ENCODE measurements at places on chromosomes 2 and 18.
A peak's percentile ranks its signal among the peaks of the same experiment; 100 is the strongest.

DNA sequence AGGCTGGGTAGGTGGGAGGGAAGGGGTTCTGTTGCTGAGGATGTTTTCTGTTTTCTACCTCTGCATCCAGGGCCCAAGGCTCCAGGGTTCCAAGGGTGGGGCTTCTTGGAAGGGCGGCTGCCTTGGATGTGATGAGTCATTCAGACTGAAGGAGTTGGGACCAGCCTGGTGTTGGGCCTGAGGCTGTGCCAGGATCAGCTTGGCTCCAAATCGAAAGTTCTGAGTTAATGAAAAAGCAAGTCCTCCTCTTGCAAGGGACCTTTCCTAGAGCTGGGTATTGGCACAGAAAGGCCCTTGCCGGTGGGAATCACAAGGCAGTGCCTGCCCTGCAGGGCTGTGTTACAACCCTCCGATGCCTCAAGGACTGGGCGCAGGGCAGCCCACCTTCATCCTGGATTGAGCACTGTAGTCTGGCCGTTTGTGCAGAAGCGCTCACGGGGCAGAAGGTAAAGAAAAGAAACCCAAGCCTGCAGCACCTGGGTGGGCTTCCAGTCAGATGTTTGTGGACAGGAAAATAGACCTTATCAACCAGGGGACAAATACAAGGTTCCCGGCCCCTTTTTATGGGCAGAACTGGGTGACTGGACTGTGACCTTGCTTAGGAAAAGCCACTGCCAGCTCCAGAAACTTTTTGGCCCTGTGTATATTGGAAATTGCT lies 52.5 kb upstream of the MCFD2 start:
- no peak overlapping the region for H3K4me3 ChIP-seq
- no peaks in the 10 kb centered on the region for H3K27me3 ChIP-seq
- no peak overlapping the region for H3K27ac ChIP-seq

DNA sequence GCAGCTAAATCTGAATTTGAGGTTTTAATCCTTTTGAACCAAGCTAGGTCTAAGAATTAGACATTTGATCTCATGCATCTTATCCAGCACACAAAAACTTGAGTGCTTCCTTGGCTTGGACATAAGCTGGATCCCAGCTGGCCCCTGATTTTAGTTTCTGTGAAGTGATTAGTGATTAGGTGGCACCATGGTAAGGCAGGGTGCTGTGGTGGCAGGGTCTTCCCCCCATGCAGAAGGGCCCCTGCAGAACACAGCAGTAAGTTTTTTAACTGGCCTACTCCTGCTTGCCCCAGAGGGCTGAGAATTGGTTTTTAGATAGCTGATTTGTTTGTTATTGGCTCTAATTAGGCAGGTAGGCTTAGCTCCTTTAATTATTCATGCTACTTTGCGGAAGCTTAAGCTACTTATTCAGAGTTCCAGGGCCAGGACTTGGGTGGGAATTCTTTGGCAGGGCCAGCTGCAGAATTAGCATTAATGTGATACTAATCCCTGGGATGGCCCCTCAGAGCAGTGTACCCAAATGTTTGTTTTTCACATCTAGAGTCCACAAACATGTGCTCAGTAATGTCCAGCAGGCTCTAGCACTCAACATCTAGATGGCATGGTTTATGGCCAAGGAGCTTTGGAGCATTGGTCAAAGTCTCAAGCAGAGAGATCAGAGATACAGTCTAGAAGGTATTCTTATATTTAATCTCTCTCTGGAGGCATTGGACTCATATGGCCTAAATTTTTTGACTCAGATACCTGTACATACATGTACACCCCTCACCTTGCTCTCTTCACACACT lies 99.6 kb downstream of the FMNL2 start:
- DNase-seq = no peak
- H3K4me3 ChIP-seq = no peak overlapping the region
- H3K27me3 ChIP-seq = peaks cover 3% of the 10 kb centered on the region
- no peaks in the 10 kb centered on the region for H3K4me1 ChIP-seq
- no peak overlapping the region for H3K27ac ChIP-seq

- H3K36me3 ChIP-seq = no peaks in the 10 kb centered on the region
- DNase-seq = no peak
- H3K27ac ChIP-seq = no peak overlapping the region
These were observed 893.9 kb downstream of the SUCLG1 start for GRCh38 chr2:83565181-83565580.

DNA sequence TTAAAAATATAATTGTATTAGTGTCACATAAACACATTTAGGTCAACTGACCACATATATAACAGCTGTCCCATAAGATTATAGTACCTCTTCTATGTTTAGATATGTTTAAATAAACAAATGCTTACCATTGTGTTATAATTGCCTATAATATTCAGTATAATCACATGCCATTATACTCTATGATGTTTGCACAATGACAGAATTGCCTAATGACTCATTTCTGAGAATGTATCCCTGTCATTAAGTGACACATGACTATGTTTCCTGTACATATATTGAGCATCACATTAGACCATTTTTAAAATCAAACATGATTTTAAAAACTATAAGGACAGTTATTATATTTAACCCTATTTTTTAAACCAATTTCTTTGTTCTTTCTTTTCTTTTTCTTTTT lies 89.8 kb downstream of the HS6ST1 start:
- peaks cover 5% of the 10 kb centered on the region for H3K4me1 ChIP-seq
- peaks cover 17% of the 10 kb centered on the region for H3K27me3 ChIP-seq
- H3K27ac ChIP-seq = no peak overlapping the region
- no peaks in the 10 kb centered on the region for H3K36me3 ChIP-seq

GRCh38 chr2:3885629-3886628 lies 182.6 kb downstream of the DCDC2C start:
- no peaks in the 10 kb centered on the region for H3K36me3 ChIP-seq
- H3K4me1 ChIP-seq = no peaks in the 10 kb centered on the region
- DNase-seq = no peak
- peaks cover 2% of the 10 kb centered on the region for H3K27me3 ChIP-seq
- no peak overlapping the region for H3K27ac ChIP-seq

- no peak overlapping the region for H3K27ac ChIP-seq
- no peak overlapping the region for H3K4me3 ChIP-seq
- no peaks in the 10 kb centered on the region for H3K4me1 ChIP-seq
- H3K27me3 ChIP-seq = no peaks in the 10 kb centered on the region
- DNase-seq = no peak
These were observed 124.6 kb downstream of the LRATD1 start for GRCh38 chr2:14756981-14757657.

DNA sequence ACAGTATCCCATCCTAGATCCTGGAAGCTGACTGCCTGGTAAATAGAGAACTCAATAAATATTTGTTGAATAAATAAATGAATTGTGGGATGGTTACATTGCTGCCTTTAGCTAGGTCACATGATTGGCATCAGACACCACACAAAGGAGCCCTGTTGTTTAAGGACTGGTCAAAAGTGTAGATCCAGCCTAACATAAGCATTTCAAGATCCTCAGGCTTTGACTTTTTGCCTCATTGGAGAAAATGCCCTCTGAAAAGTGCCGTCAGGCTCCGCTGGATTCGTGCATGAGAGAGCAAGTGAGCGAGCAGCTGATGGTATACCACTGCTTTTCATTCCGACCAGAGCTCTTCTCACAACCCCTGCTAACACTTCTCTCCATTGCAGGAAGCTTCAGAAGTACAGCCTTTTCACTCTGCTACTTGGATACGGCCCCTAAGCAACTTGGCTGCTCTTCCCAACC lies 1.3 kb upstream of the ZNF24 start:
- no peaks in the 10 kb centered on the region for H3K27me3 ChIP-seq
- peak overlapping the region; percentile 98 for H3K27ac ChIP-seq
- H3K36me3 ChIP-seq = peaks cover 14% of the 10 kb centered on the region
- no peak for DNase-seq
- H3K4me3 ChIP-seq = peak overlapping the region; percentile 99

GRCh38 chr2:234320066-234320465 lies 176.8 kb downstream of the ARL4C start:
- H3K4me1 ChIP-seq = peaks cover 45% of the 10 kb centered on the region
- no peak overlapping the region for H3K27ac ChIP-seq
- H3K27me3 ChIP-seq = no peaks in the 10 kb centered on the region
- no peak overlapping the region for H3K4me3 ChIP-seq

GRCh38 chr2:131004446-131005209 lies 88.6 kb downstream of the FAM168B start:
- peaks cover 9% of the 10 kb centered on the region for H3K27me3 ChIP-seq
- H3K4me1 ChIP-seq = peaks cover 8% of the 10 kb centered on the region
- no peak overlapping the region for H3K27ac ChIP-seq
- DNase-seq = no peak
- H3K36me3 ChIP-seq = no peaks in the 10 kb centered on the region

GRCh38 chr2:215657844-215658243 lies 222.0 kb upstream of the FN1 start:
- no peak overlapping the region for H3K4me3 ChIP-seq
- no peaks in the 10 kb centered on the region for H3K36me3 ChIP-seq
- H3K4me1 ChIP-seq = no peaks in the 10 kb centered on the region
- no peak for DNase-seq
- H3K27ac ChIP-seq = no peak overlapping the region

- H3K36me3 ChIP-seq = no peaks in the 10 kb centered on the region
- DNase-seq = no peak
- no peaks in the 10 kb centered on the region for H3K4me1 ChIP-seq
- H3K4me3 ChIP-seq = no peak overlapping the region
- H3K27ac ChIP-seq = no peak overlapping the region
These were observed 249.3 kb downstream of the NDUFA10 start for GRCh38 chr2:239775623-239776435.

Data from activated T-helper 1 cell treated with anti-CD3 and anti-CD28 coated beads, Interleukin-12 subunit alpha, Interleukin-12 subunit beta, Interleukin-2, Interleukin-4 antibody, amounts not matched to agents 30 ng/mL and 10 ng/mL and 1 ng/mL, durations not matched to agents 14 hours and 24 hours and 36 hours (primary cell).